Activated CD4-positive, alpha-beta memory T cell treated with anti-CD3 and anti-CD28 coated beads for 36 hours (primary cell): ENCODE measurements at places on chromosomes 5 and 9. TPM values are rescaled to one million over a fixed set of nuclear protein-coding genes. Genes with fewer than 3 reads are reported as not detected.
A peak's percentile ranks its signal among the peaks of the same experiment; 100 is the strongest.

Gene BAAT
- not detected for total RNA-seq

GRCh38 chr9:9791611-9792010, 821.2 kb downstream of the PTPRD start:
- no peak for DNase-seq
- H3K27me3 ChIP-seq = no peaks in the 10 kb centered on the region
- no peak overlapping the region for H3K27ac ChIP-seq
- no peak overlapping the region for H3K4me3 ChIP-seq
- H3K36me3 ChIP-seq = no peaks in the 10 kb centered on the region

DNA sequence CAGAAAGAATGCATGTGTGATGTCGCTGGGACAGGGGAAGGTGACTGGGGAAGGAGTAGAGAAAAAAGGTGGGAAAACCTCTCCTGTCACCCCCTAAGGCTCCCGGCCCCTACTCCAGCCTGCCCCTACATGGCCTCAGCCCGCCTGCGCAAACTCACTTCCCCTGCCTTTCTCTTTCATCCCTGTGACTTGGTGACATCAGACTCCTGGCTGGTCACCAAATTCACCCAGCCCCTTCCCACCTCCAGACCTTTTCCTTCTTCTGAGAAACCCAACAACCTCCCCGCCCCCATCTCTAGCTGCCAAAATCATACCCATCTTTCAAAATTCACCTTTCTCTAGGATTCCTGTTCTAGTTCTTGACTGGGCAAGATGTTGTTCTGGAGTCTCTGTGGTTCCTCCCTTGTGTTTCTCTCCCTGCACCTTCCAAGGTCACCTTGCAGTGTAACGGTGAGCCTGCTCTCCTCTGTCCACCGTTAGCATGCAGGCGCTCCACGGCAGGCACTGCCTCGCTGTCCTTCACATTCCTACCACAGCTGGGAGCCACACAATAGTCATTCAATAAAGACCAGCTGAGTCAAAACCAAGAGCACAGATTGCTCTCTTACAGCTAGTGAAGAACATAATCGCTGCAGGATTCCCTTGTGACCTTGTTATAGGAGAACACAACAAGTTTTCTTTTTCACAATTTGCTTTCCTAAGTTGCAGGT, 134.5 kb downstream of the FANCC start:
- no peaks in the 10 kb centered on the region for H3K27me3 ChIP-seq
- no peak overlapping the region for H3K4me3 ChIP-seq
- H3K4me1 ChIP-seq = no peaks in the 10 kb centered on the region
- no peak overlapping the region for H3K27ac ChIP-seq
- H3K36me3 ChIP-seq = no peaks in the 10 kb centered on the region

DNA sequence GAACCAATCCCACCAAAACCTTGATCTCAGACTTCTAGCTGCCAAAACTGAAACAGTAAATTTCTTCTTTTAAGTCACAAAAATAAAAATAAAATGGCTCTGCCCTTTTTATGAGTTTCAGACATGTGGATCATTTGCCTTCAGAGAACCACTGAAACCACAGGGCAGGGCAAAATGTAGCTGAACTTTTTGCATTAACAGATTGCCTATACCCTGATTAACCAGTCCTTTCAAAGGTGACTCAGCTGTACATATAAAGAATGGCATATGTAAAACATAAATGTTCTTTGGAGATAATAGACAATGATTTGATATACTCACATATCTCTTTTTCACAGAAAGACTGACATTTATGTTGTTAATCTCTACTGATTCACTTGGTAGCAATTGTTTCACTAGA, 187.1 kb upstream of the GRIN3A start:
- H3K4me3 ChIP-seq = no peak overlapping the region
- no peaks in the 10 kb centered on the region for H3K27me3 ChIP-seq
- no peak overlapping the region for H3K27ac ChIP-seq
- no peaks in the 10 kb centered on the region for H3K4me1 ChIP-seq

Gene BRD3
- total RNA-seq = 29.2 TPM

DNA sequence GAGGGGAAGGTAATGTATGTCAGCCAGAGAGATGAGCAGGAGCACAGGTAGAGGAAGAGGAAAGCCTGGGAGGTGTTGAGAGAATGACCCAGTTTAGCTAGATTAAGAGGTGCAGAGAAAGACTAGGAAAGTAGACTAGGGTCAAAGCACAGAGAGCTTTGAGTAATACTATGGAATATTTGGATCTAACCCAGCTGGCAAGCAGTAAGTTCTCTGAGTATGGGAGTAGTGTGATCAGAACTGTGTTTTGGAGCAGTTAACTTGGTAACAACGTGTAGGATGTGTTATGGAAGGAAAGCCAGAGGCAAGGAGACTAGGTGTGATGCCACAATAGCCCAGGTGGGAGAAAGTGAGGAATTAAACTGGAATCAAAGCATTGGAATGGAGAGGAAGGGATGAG, 84.9 kb upstream of the PTGER4 start:
- no peaks in the 10 kb centered on the region for H3K27me3 ChIP-seq
- DNase-seq = no peak
- peaks cover 31% of the 10 kb centered on the region for H3K4me1 ChIP-seq
- no peak overlapping the region for H3K27ac ChIP-seq

- DNase-seq = no peak
- H3K36me3 ChIP-seq = peaks cover 21% of the 10 kb centered on the region
- no peak overlapping the region for H3K27ac ChIP-seq
- H3K4me1 ChIP-seq = peaks cover 22% of the 10 kb centered on the region
- no peak overlapping the region for H3K4me3 ChIP-seq
Measured at GRCh38 chr9:21027295-21027694, 4.1 kb downstream of the HACD4 start.

DNA sequence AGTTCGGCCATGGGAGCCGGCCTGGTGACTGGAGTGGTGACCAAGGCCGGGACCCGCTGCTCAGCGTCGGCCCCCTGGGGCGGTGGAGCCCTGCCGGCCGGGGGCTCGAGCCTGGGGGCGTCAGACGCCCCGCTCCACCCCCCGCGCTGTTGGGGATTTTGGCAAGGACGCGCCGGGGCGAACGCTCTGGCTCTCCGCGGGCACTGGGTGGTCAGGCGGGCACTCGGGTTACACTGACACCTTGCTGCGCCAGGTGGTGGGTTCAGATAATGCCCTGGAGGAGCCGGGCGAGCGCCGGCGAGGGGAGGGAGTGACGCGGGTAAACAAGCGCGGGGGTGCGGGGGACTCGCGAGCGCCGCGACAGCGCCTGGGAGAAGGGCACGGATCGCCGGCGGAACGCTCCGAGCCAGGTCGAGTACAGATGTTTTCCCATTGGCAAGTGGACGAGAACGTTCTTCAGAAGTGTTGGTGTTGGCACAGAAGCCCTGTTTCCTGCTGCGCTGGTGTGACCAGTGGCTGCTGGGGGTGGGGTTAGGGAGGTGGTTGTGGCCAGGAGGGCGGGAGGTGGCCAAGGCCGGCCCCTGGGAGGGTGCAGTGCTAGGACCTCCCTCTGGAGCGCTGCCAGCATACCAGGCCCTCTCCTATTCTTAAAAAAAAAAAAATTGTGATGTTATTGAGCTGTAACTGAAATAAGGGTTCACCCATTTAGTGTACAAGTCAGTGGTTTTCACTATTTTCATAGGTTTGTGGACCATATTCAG, 773 bp downstream of the SQSTM1 start:
- H3K36me3 ChIP-seq = peaks cover 33% of the 10 kb centered on the region
- H3K27ac ChIP-seq = peak overlapping the region; percentile 95
- peaks cover 47% of the 10 kb centered on the region for H3K4me1 ChIP-seq
- peak overlapping the region; percentile 90 for H3K4me3 ChIP-seq
- H3K27me3 ChIP-seq = no peaks in the 10 kb centered on the region

Gene SPINK13
- not detected for total RNA-seq

- H3K4me3 ChIP-seq = no peak overlapping the region
- H3K27me3 ChIP-seq = peaks cover 12% of the 10 kb centered on the region
- no peak for DNase-seq
- H3K36me3 ChIP-seq = no peaks in the 10 kb centered on the region
- no peaks in the 10 kb centered on the region for H3K4me1 ChIP-seq
- H3K27ac ChIP-seq = no peak overlapping the region
Measured at GRCh38 chr9:121670431-121670830, 19.0 kb downstream of the DAB2IP start.

DNA sequence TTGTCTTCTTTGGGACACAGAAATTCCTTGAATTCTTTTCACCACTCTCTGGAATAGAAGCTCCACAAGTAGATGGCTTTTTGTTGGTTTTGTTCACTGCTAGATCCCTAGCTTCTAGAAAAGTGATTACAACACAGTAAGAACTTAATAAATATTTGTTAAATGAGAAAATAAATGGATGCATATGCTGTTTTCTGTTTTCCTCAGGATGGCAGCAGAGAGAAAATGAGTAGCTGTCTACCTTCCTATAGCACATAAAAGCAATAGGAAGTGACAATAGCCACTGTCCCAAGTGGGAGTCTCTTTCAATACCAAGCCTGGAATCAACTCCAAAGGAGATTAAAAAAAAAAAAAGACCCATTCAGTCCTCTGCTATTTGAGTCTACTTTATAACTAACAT, 100.6 kb upstream of the NREP start:
- no peaks in the 10 kb centered on the region for H3K4me1 ChIP-seq
- no peak overlapping the region for H3K27ac ChIP-seq
- no peak overlapping the region for H3K4me3 ChIP-seq

Gene FAM221B
- total RNA-seq = not detected

Gene PCDHGB1
- total RNA-seq = not detected

- no peaks in the 10 kb centered on the region for H3K27me3 ChIP-seq
- H3K27ac ChIP-seq = no peak overlapping the region
- no peaks in the 10 kb centered on the region for H3K4me1 ChIP-seq
- no peaks in the 10 kb centered on the region for H3K36me3 ChIP-seq
Measured at GRCh38 chr9:118271331-118271730, 567.1 kb downstream of the TLR4 start.

DNA sequence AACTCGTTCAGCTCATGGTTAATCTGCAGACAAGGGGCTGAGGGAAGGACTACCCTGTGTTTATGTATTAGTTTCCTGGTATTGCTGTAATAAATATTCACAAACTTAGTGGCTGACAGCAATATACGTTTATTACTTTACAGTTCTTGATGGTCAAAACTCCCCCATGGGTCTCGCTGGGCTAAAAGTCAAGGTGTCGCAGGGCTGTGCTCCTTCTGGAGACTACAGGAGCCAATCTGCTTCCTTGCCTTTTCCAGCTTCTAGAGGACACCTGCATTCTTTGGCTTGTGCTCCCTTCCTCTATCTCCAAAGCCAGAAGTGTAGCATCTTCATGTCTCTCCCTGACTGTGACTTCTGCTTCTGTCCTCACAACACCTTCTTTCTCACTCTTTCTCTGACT, 653.8 kb upstream of the RIOK2 start:
- no peaks in the 10 kb centered on the region for H3K4me1 ChIP-seq
- no peaks in the 10 kb centered on the region for H3K27me3 ChIP-seq
- no peak overlapping the region for H3K27ac ChIP-seq
- no peak for DNase-seq

Gene PCDHB11
- not detected for total RNA-seq

GRCh38 chr9:132283863-132284262, 70.9 kb downstream of the SETX start:
- peak overlapping the region; percentile 49 for H3K27ac ChIP-seq
- H3K4me1 ChIP-seq = peaks cover 18% of the 10 kb centered on the region
- H3K4me3 ChIP-seq = no peak overlapping the region
- DNase-seq = no peak
- peaks cover 46% of the 10 kb centered on the region for H3K36me3 ChIP-seq
- H3K27me3 ChIP-seq = no peaks in the 10 kb centered on the region

- H3K27me3 ChIP-seq = peaks cover 5% of the 10 kb centered on the region
- H3K27ac ChIP-seq = no peak overlapping the region
- H3K36me3 ChIP-seq = no peaks in the 10 kb centered on the region
- H3K4me3 ChIP-seq = no peak overlapping the region
- DNase-seq = no peak
Measured at GRCh38 chr5:112535356-112535755, 116.3 kb upstream of the EPB41L4A start.

DNA sequence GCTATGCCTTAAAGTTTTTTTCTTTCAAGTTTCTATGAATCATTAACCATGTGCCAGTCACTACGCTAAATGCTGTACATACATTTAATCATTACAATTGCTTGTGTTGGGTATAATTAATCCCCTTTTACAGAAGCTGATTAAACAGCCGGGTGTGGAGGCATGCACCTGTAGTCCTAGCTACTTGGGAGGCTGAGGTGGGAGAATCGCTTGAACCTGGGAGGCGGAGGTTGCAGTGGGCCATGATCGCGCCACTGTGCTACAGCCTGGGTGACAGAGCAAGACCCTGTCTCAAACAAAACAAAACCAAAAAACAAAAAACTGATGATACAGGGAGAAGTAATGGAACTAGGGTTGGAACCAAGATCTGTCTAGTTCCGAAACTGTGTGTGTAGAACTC, 1.2 kb upstream of the UBE2R2 start:
- H3K4me1 ChIP-seq = peaks cover 45% of the 10 kb centered on the region
- DNase-seq = no peak
- H3K27me3 ChIP-seq = no peaks in the 10 kb centered on the region
- H3K27ac ChIP-seq = peak overlapping the region; percentile 92
- H3K36me3 ChIP-seq = peaks cover 5% of the 10 kb centered on the region
- H3K4me3 ChIP-seq = peak overlapping the region; percentile 77

Gene SYNPO
- 0.10 TPM for total RNA-seq

DNA sequence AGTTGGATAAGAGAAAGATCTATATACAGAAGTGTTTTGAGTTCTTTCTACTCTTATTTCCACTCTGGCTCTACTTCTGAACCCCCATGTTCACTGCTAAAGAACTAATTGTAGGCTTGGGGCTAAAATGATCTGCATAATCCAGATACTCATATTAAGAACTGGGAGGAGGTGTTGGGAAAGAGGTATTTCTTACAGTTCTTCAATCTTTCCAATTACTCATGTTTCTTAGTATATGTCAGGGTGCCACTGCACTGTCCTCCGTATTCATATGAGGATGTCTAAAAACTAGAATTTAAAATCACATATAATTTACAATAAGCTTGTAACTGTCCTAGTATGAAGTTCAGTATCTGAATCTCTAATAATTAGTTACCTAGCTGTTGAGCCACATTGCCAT, 12.7 kb downstream of the NIPBL start:
- peaks cover 11% of the 10 kb centered on the region for H3K36me3 ChIP-seq
- no peaks in the 10 kb centered on the region for H3K27me3 ChIP-seq
- H3K4me3 ChIP-seq = no peak overlapping the region
- no peak for DNase-seq
- H3K27ac ChIP-seq = peak overlapping the region; percentile 59
- peaks cover 65% of the 10 kb centered on the region for H3K4me1 ChIP-seq

- peaks cover 10% of the 10 kb centered on the region for H3K36me3 ChIP-seq
- H3K27me3 ChIP-seq = no peaks in the 10 kb centered on the region
- H3K4me1 ChIP-seq = peaks cover 20% of the 10 kb centered on the region
- H3K27ac ChIP-seq = no peak overlapping the region
- DNase-seq = no peak
- no peak overlapping the region for H3K4me3 ChIP-seq
Measured at GRCh38 chr5:134656690-134657089, 8.1 kb downstream of the SEC24A start.

Gene RAD17
- total RNA-seq = 26.9 TPM

DNA sequence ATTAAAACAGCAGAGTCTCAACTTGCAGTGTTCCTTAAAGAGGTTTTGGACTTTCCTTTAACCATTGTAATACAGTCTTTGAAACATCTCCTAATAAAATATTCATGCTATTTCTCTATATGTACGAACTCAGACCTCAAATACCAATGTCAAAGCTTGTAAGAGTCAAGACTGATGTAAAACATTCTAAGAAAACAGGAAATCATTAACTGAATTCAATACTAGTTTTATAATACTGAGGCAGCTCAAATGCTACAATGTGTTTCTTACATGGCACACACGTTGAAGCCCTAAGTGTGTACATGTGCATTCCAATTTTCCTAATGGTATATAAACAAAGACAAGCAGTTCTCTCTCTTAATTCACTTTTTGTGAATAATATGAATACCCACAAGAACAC, 11.6 kb downstream of the PSIP1 start:
- no peaks in the 10 kb centered on the region for H3K27me3 ChIP-seq
- H3K36me3 ChIP-seq = peaks cover 26% of the 10 kb centered on the region
- no peak for DNase-seq
- H3K4me3 ChIP-seq = no peak overlapping the region
